ENCODE measurements at places on chromosomes 1 and 21. TPM values are rescaled to one million over a fixed set of nuclear protein-coding genes. Genes with fewer than 3 reads are reported as not detected.

DNA sequence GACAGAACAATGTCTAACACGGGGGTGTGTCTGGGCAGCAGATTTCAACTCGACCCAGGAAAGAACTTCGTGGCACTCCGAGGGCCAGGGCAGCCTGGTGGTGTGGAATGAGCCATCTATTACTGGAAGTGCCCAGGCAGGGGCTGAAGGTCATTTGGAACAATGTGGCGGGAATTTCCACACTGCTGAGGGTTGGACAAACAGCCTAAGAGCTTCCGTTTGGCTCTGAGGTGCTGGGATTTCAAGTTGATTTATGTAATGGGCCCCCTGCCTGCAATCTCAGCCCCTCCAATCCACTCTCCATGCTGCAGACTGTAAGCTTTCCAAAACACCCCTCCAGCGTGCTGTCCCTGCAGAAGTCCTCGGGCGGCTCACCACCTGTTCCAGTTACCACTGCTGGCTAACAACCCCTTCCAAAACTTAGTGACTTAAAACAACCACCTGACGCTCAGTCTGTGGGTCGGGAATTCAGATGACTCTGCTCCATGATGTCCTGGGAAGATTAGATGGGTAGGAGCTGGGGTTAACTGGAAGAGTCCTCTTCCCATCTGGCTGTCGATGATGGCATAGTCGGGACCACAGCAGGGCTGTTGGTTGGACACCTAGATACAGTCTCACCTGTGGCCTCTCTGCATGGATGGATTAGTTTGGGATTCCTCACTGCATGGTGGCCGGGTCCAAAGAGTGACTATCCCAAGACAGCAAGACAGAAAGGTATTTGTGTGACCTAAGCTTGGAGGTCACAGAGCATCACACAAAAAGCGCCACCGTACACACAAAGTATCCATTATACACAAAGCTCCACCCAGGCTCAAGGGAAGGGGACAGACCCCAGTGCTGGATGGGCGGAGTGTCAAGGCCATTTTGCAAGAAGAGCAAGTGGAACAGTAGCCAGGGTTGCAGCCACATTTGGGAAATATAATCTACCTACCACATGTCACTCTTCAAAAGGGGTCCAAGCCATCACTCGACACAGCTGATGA lies 89.7 kb upstream of the IFFO2 start:
- no peak for DNase-seq

DNA sequence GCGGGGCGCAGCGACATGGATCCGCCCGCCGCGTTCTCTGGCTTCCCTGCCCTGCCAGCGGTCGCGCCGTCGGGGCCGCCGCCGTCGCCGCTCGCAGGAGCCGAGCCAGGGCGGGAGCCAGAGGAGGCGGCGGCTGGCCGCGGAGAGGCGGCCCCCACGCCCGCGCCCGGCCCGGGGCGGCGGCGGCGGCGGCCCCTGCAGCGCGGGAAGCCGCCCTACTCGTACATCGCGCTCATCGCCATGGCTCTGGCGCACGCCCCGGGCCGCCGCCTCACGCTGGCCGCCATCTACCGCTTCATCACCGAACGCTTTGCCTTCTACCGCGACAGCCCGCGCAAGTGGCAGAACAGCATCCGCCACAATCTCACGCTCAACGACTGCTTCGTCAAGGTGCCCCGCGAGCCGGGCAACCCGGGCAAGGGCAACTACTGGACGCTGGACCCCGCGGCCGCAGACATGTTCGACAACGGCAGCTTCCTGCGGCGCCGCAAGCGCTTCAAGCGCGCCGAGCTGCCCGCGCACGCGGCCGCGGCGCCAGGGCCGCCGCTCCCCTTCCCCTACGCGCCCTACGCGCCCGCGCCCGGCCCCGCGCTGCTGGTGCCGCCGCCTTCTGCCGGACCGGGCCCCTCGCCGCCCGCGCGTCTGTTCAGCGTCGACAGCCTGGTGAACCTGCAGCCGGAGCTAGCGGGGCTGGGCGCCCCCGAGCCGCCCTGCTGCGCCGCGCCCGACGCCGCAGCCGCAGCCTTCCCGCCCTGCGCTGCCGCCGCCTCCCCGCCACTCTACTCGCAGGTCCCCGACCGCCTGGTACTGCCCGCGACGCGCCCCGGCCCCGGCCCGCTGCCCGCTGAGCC lies 459 bp downstream of the FOXE3 start:
- DNase-seq: no peak

CLCA1 gene
- 0.06 TPM for polyA plus RNA-seq

LYST gene
- 4.0 TPM for polyA plus RNA-seq

C8A gene
- not detected for polyA plus RNA-seq

GRCh38 chr1:235403593-235403992 lies 36.4 kb downstream of the TBCE start:
- DNase-seq: no peak

DNA sequence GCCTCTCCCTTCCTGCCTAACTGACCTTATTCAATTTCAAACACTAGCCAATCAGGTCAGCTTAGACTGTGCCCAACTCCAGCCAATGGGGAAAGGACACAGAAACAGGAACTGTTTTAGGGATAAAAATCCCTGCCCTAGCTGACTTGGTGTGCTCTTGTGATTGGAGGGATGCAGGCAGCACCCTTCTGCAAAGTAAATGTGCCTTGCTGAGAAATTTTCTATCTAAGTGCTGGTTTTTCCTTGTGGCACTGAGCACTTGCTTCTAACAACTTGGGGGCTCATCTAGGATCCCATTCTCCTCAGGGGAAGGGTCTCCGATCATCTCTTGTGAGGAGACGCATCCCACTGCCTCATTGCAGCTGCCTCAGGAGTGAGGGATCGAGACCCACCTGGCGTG lies 10.7 kb upstream of the CD2 start:
- DNase-seq: no peak

DNA sequence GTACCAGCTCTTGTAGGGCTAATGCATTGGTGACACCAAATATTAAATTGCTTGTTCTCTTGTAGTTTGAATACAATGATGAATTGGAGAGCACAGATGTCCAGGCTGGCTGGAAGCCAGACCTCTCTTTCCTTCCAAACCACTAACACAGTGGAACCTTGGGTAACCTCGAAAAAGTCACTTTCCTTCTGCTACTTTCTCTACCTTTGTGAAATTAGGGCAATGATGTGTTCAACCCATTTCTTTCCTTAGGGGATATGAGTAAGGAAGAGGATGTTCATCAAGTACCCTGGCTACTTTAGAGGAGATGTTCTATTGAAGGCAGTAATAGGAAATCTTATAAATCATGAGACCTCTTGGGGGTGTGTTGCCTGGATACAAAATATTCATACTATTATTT lies 55.7 kb downstream of the XCL2 start:
- DNase-seq: peak; percentile 35

ZNF648 gene
- polyA plus RNA-seq: not detected

- DNase-seq: no peak
Observed at GRCh38 chr1:155064111-155064831, 731 bp downstream of the EFNA4 start.

C1orf185 gene
- polyA plus RNA-seq: not detected

DNA sequence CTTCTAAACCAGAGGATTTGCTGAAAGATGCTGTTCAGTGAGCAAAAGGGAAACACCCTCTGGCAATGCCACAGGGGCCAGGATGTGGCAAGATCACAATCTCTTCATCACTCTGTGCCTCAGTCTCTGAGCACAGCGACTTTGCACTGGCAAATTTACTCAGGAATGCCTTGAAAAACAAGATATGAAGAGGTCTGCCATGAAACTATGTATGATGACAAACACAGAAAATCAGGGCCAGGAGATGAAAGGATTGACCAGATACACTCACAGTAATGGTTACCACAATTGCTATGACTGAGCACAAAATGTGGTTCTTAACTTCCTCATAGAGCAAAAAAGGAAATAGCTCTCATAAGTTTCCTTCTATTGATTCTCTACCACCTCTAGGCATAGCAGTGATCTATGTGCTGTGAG lies 5.8 kb downstream of the TTC13 start:
- no peak for DNase-seq

GRCh38 chr1:7845761-7846160 lies 7.1 kb downstream of the UTS2 start:
- DNase-seq: no peak

GRCh38 chr1:156804572-156805243 lies 11.9 kb downstream of the SH2D2A start:
- no peak for DNase-seq

DNA sequence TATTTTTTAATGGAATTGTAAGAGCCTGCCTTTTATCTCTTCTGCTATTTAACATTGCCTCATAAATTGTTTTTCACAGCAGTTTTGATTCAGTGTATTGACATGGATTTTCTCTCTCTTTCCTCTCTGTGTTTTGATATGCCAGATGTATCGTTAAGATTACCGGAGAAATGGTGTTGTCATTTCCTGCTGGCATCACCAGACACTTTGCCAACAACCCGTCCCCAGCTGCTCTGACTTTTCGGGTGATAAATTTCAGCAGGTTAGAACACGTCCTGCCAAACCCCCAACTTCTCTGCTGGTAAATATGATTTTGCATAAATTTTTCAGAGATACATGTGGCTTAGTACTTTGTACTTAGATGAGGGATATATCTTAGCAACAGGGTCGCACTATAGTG lies 23.1 kb upstream of the DYNLT5 start:
- no peak for DNase-seq

- no peak for DNase-seq
Observed at GRCh38 chr1:60877376-60877775, 205.0 kb upstream of the NFIA start.

- no peak for DNase-seq
Observed at GRCh38 chr1:105027838-105028471, 1278.3 kb downstream of the AMY1C start.

DNA sequence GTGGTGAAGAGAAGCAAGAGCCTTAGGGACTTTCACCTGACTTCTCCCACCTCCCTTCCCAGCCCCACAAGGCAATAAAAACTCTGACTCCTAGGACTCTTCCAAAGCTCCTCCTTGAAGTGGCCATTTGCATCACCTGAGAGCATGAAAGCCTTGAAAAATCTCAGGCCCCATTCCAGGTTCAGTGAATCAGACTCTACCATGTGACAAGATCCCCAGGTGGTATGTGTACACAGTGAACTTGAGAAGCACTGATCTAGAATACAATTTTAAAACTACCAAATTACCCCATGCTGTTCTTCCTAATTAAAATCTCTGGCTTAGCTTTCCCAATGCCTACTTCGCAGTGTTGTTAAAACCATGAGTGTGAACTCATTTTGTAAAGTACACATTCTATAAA lies 195.1 kb upstream of the SAMSN1 start:
- DNase-seq: no peak

GRCh38 chr1:156048663-156049258 lies 4.8 kb downstream of the UBQLN4 start:
- DNase-seq: no peak

DNA sequence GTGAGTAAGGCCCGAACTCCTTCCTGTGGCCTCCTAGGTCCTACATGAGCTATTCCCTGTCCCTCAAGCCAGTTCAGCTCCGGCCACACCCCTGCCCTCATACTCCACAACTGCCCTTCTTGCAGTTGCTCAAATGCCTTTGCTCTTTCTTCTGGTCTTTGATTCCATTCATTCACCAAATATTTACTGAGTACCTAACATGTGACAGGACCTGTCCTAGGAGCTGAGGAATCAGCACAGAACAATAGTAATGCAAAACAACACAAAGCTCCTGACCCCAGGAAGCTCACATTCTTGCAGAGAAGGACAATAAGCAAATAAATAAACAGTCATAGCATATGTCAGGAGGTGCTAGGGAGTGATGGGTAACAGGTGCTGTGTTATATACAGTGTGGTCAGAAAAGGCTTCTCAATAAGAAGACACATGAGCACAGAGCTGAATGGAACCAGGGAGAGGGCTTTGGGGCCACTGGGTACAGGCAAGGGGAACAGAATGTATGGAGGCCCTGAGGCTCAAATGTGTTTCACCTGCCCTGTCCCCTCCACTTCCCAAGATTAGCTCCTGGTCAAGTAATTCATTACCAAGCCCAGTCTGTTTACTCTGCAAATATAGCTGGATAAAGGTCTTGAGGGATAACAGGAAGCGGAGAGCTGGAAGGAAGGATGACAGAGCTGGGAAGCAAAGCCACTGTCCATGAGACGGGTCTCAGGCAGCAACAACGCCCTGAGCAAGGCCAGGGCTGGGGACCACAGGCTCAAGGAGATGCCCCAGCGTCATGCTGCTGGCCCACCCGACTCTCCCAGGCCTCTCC lies 145.1 kb downstream of the CSMD2 start:
- DNase-seq: no peak

DNA sequence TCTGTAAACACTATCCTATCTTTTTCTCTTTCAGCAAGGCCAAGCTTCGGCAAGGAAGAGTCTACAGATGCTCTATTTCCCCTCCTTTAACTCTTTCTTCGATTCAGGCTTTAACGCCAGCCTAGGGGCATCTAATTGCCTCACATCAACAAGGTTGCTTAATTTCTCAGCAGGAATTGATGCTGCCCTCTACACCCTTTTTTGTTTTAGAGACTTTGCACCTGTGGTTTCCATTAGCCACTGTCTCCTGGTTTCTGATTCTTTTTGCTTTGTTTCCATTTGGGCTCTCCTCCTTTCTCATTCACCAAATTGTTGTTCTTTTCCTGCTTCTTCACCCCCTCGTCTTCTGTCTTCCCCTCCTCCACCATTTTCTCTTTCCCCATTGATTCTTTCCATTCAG lies 202.4 kb upstream of the HMCN1 start:
- DNase-seq: no peak

DNA sequence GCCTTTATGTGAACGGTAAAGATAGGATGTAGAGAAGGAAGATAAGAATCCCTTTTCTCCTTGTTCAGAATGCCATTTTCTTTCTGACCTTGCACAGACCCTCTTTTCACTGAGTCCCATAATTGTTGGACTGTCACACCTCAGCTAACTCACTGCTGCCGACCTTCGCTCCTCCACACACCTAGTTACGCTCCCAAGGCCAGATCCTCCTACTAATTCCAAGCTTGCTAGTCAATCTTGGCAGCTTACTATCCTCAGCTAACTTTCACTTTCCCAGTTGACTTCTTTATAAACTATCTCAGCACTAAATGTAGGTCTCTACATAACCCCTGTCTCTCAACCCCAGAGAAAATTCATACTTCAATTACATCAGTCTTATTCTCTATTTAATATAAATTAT lies 471.8 kb upstream of the PRMT6 start:
- no peak for DNase-seq

VTCN1 gene
- not detected for polyA plus RNA-seq

- DNase-seq: no peak
Observed at GRCh38 chr21:42983103-42983502, 8.7 kb downstream of the PKNOX1 start.

OR2AK2 gene
- not detected for polyA plus RNA-seq

AGO4 gene
- polyA plus RNA-seq: 6.2 TPM

DNA sequence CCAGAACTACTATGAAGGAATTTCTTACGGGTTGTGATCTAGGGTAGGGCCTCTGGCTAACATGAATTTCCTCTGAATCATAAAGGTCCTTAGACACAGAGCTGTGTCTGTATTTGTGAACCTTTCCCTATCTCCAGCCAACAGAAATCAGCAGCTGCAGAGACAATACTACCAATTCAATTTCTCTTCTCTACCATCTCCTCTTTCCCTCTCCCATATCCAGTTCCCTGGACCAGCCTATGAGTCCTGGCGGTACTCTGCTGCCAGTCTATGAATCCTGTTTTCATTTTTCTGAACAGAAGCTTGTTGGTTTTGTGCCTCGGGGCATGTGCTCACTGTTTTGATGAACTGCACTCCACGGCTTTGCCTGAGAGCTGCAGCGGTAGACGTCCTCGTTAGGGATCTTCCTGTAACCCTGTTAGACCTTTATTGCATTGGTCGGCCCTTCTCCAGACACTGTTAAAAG lies 458.0 kb upstream of the VAMP3 start:
- no peak for DNase-seq

CFHR1 gene
- not detected for polyA plus RNA-seq

ASB17 gene
- polyA plus RNA-seq: not detected

FNDC5 gene
- polyA plus RNA-seq: 18.2 TPM

GRCh38 chr1:27567146-27567526 lies 36.8 kb downstream of the AHDC1 start:
- no peak for DNase-seq

- peak; percentile 47 for DNase-seq
Observed at GRCh38 chr21:38159355-38159754, 97.4 kb upstream of the KCNJ15 start.
